Stimulated activated CD4-positive, alpha-beta T cell treated with anti-CD3 and anti-CD28 coated beads, Interleukin-15, amount 100 ng/mL, for 24 hours (primary cell): ENCODE measurements at places on chromosomes 1 and 21.

- no peak for DNase-seq
These were observed 94.6 kb downstream of the KCNJ15 start for GRCh38 chr21:38351176-38351959.

DNA sequence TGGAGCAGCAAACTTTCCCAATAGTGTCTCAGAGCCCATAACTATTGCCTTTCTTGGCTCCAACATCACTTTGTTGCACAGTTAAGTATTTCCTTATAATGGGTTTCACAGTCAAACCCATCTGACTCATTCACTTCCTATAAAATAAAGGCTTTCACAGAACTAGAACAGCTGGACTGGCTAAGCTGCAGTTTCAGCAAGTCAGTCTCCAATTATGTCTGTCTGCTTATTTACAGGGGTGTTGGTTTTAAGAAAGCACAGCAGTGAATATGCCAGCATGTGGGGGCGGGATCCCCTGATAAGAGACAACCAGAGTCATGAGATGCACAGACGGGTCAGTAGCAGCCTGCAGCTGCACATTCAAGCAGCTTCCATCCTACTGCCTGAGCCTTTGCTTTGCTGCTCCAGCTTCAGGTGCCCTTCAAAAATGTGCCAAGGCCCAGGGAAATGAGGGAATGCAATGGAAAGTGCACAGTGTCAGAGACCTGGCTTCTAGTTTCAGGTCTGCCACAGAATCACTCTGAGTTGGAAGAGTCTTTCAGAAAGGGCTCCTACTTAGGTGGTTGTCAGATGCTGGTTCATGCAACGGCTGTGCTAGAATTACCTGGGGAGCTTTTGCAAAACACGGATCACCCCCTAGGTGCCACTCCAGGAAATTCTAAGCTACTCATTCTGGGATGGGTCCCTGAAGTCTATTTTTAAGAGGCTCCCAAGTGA lies 24.8 kb downstream of the RNF19B start:
- peak; percentile 39 for DNase-seq

- DNase-seq: peak; percentile 74
These were observed 708 bp upstream of the ZNF362 start for GRCh38 chr1:33255347-33256220.

GRCh38 chr21:25560891-25561290 lies 46.4 kb downstream of the MRPL39 start:
- DNase-seq: no peak

DNA sequence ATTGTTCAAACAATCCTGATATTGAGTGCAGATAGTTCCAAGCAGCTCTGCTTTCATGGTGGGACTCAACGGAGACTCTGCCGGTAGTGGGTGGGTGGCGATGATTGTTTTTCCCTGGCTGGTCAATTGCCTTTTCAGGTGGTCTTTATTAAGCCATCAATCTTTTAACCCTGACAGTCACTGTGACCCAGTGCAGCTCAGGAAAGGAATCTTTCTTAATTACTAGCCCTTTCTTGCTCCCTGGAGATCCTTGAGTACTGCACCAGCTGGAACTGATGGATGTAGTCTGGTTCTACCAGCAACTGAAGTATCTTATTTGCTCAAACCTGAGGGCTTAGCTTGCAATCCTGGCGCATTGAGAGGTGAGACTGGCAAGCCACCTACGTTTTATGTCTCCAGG lies 196.4 kb downstream of the PLPP3 start:
- DNase-seq: no peak

DNA sequence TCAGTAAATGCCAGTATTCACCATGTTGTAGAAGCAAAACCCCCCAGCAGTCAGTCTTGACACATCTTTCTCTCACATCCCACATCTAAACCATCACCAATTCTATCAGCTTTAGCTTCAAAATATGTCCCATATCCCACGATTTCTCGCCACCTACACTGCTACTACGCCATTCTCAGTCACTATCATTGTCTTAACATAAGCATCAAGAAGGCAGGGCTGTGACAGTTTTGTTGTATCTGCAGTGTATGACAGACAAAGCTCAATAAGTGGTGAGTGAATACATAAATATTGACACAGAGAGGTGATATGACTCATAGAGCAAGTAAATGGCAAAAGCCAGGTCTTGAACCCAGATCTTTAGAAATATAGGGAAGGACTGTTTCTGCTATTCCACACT lies 59.9 kb downstream of the JAK1 start:
- DNase-seq: peak; percentile 37

GRCh38 chr1:24683713-24684162 lies 40.6 kb downstream of the SRRM1 start:
- DNase-seq: no peak

- no peak for DNase-seq
These were observed 168.6 kb downstream of the KAZN start for GRCh38 chr1:14767075-14767474.

- DNase-seq: no peak
These were observed 29.4 kb downstream of the SNX27 start for GRCh38 chr1:151641229-151641628.

GRCh38 chr1:25030674-25031589 lies 100.9 kb upstream of the RUNX3 start:
- DNase-seq: peak; percentile 89

DNA sequence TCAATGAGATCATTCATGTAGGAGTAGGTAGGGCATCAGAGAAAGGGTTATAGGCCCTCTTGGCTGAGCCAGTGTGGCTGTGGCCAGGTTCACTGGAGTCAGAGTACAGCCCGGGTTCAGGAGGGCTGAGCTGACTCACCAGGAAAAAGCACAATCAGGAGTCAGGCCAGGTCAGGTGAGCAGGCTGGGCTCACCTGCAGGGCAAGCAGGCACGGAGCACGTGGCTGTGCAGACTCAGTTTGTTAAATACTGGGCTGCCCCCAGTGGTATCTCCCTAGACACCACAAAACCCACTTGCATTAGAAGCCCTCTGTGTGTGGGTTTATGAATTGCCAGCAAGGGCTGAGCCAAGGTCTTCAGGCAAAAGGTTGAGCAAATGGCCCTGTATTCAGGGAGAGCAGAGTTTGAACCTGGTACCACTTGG lies 122.1 kb upstream of the SERBP1 start:
- no peak for DNase-seq

- DNase-seq: no peak
These were observed 189.7 kb downstream of the FGGY start for GRCh38 chr1:59486615-59487014.

- DNase-seq: no peak
These were observed 647.5 kb downstream of the SMYD3 start for GRCh38 chr1:245859493-245860114.

DNA sequence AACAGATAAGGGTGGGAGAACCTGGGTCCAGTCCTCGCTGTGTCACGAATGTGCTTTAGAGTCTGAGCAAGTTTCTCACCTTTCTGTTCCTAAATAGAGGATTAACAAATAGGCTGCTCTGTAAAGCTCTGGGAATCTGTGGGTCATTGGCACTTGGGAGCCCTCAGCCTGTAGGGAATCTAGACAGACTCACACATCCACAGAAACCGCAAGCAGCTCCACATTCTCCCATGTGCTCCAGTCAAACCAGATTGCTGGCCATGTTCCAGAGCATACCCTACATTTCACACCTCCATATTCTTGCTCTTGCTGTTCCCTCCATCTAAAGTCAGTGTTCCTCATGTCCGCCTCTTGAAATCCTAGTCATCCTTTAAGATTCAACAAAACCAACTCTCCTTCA lies 7.8 kb upstream of the AHCYL1 start:
- no peak for DNase-seq

GRCh38 chr1:248406721-248407692 lies 4.2 kb downstream of the OR2T1 start:
- DNase-seq: no peak

DNA sequence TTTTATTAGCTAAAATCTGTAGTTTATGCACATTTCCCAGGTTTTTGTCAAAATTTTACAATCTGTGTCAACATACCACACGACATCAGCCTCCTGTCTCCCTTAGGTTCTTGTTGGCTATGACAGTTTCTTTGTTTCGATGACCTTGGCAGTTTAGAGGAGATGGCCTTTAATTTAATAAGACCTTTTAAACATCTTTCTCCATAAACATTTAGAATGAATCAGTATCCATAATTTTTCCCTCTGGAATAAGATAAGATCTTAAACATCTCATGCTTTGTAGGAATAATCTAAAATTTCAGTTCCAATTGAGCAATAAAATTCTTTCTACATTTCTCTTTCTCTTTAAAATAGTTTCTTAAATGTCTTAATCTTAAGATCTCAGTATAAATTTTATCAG lies 28.7 kb upstream of the DYRK1A start:
- no peak for DNase-seq

DNA sequence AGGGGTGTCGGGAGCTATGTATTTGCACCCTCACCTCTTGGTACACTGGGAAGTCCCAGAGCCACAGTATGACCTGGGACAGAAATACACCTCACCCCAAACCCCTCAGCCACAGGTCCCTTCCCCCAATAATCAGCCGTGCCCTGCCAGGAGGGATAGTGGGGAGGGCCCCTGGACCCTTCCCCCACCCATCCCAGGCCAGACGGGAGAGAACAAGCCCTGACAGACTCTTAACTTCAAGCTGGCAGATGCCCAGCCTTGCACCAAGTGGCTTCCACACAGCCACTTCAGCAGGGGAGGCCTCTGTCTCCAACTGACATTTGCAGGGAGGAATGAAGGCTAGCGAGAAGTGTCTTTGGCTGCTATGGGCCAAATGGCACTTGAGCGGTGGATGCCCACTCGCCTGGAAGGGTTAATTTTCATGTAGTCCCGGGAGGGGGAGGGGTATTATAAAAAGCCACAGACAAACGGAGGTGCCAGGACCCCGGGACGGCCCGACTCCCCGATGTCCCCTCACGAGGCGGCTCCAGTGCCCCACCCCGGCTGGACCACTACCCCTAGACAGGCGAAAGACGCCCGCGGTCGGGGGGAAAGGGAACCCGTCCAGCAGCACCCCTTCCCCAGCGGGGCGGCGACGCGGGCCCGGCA lies 495 bp downstream of the SYNC start:
- no peak for DNase-seq

DNA sequence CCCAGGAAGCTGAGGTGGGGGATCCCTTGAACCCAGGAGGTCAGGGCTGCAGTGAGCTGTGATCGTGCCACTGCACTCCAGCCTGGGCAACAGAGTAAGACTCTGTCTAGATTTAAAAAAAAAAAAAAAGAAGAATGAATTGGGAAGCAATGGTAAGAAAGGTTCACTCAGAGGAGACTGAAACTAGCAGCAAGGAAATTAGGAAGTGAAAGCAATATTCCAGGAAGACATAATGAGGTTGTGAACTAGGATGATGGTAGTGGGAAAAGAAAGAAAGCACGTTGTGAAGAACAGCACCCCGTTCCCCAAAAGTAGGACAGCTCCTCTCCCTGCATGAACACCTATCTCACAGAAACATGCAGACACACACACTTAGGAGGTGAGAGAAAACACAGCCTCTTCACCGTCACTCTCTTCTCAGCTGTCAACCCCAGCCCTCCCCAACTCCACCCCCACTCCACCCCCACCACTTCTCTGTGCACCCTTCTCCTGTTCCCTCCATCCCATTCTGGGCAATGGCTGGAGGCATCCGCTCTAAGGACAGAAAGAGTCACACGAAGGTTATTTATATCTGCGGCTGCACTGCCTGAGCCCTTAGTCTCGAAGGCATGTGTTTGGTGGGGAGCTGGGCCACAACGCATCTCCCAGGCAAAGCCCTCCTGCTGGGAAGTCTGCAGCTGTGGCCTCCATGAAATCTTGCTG lies 101.8 kb upstream of the LPGAT1 start:
- DNase-seq: no peak

DNA sequence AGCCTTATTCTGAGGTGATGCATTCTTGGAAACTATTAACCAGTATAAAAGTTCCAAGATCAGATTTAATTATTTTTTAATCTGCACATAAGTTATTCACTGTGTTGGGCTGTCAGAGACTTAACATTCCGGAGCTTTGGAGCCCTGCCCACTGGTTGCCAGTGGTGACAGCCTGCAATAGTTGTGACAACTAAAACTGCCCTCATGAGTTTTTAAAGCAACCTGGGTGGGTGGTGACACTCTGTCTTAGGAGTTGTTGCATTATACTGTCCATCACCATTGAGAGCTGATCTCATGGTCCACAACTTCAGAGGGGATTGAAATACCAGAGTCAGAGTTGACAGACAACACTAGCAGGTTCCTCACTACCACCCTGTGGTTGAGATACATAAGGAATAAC lies 653.9 kb upstream of the USP24 start:
- DNase-seq: no peak

DNA sequence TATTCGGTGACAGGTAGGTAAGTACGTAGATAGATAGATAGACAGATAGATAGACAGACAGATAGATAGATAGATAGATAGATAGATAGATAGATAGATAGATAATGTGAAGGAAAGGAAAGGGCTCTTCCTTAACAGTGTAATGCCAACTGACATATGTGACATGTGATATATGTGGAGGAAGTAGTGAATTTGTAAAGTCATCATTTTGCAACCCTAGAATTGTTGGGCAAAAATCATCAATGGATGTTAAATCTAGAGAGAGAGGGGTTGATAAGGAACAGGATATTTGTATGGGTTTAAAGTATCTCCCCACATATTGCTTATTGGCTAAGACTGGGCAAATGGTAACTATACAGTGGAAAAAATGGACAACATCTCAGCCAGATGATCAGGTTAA lies 166.6 kb downstream of the ROR1 start:
- DNase-seq: no peak

- DNase-seq: peak; percentile 46
These were observed 31.6 kb downstream of the VWA5B1 start for GRCh38 chr1:20322081-20322824.

- DNase-seq: peak; percentile 78
These were observed 681 bp upstream of the UBXN10 start for GRCh38 chr1:20184997-20185833.

GRCh38 chr1:178358456-178358855 lies 138.3 kb downstream of the CLEC20A start:
- DNase-seq: no peak
